ENCODE measurements at places on chromosomes 4 and X.

GRCh38 chr4:91298156-91298700 is 1005.5 kb upstream of the GRID2 start:
- no peak for DNase-seq

DNA sequence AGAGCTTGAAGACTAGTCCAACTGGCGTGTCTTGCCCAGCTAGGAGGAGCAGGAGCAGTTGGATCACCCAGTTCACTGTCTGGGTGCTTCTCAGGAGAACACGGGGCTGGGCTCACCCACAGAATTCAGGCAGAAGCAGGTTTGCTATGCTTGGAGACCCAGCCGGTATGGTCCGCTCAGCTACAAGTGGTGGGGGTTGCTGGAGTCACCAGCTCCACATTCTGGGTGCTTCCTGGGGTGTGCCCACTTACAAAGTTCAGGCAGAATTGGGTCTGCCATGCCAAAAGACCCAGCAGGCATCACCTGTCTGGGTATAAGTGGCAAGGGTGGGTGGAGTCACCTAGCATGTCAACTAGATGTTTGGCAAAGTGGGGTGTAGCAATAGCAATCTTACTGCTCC is 1061.8 kb downstream of the PCDH19 start:
- DNase-seq: no peak

- peak; percentile 3 for DNase-seq
Measured at GRCh38 chrX:34956916-34957315, 14.3 kb downstream of the FAM47B start.

GRCh38 chrX:129077424-129078170 is 445.7 kb downstream of the SMARCA1 start:
- DNase-seq: no peak

GRCh38 chr4:6749340-6750171 is 33.0 kb upstream of the KIAA0232 start:
- no peak for DNase-seq

DNA sequence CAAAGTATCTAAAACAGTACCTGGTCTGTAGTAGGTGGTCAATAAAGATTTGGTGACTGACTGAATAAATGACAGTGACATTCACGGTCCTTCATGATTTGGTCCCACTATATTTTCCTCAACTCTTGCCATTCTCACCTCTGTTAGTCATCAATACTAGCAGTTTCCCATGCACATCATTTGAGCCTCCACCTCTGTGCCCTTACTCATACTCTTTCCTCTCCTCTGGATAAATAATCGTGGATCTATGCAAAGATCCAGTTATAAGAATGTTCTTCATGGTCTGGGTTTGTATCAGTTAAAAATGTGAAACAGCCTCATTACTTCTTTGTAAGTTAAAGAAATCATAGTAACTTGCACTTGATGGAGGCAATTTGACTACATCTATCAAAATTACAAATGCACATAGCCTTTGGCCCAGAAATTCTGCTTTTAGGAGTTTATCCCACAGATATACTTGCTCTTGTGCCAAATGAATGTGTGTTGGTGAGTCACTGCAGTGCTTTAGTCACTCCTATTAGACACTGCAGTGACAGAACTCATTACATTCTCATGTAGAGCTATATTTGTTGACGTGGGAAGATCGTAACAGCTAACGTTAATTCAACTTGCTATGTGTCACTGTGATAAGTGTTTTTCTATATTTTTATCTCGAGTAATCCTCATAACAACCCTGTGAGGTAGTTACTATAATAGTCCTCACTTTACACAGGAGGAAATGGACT is 121.9 kb upstream of the SMIM10 start:
- no peak for DNase-seq

DNA sequence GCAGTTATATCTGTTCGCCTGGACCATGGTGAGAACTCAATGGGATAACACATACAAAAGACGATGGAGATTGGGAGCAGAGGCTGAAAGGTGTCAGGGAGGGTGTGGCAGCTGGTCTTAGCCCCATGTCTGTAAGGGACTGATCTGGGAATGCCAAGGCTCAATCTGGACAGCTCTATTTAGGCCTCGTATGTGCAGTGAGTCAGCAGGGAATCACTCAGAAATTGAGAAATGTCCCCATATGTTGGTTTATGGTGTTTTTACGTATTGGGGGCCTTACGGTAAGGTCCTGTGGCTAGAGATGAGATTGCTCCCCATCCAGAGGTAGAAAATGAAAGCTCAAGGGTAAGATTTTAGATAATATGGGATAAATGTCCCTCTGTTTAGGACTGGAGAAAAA is 71.4 kb upstream of the TTC29 start:
- no peak for DNase-seq

GRCh38 chr4:156754832-156755570 is 216.6 kb downstream of the PDGFC start:
- no peak for DNase-seq

- DNase-seq: no peak
Measured at GRCh38 chrX:95678679-95679078, 1006.0 kb upstream of the DIAPH2 start.

DNA sequence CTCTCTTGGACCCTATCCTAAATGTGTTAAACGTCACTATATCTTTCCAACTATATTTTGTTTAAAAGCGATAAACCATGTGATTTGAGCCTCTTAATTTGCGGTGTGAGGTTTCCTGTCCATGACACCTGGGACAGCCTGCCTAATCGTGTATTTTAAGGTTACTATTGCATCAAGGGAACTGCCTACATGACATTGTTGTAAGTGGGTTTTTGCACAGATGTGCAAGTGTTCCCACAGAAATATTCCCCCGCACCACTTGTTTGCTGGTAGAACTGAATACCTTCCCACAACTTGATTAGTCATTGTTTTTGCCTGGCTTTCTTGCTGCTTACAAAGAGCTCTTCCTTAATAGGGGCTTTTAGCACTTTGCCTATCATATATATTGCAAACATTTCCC is 5.1 kb upstream of the FAM184B start:
- no peak for DNase-seq

DNA sequence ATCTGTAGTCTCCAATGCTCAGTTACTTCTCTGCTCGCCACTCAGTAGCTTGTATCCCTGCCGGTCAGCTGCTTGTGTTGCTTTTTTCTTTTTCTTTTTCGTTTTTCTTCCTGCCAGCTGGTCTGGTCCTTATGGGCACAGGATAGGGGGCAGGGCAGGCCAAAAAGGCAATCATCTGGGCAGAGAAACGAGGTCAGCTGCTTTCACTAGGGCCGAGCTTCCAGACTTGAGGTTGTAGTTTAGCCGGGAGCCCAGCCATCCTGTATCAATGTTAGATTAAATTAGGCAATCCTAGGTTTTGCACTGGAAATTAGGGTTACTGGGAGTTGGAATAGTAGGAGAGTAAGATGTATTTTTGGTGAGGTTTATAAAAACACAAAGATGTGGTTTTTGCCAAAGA is 3.4 kb downstream of the ARSF start:
- no peak for DNase-seq

GRCh38 chr4:85423431-85423830 is 51.5 kb upstream of the ARHGAP24 start:
- no peak for DNase-seq

GRCh38 chr4:88242144-88242543 is 42.2 kb downstream of the PPM1K start:
- no peak for DNase-seq

GRCh38 chr4:104352211-104352610 is 142.5 kb downstream of the CXXC4 start:
- DNase-seq: no peak

DNA sequence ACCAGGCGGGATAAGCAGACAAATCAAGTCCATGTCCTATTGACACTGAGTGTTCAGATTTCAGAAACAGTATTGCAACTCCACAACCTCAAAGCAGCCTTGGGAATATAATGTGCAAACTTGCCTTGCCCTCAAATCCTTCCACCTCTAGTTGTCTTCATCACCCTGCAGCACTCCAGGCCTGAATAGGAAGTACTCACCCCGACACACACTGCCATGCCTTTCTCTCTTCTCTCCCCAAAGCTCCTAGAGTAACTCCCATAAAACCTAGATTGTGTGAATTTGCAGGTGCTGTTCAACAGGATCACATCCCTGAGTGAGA is 19.6 kb downstream of the ACSL1 start:
- no peak for DNase-seq

DNA sequence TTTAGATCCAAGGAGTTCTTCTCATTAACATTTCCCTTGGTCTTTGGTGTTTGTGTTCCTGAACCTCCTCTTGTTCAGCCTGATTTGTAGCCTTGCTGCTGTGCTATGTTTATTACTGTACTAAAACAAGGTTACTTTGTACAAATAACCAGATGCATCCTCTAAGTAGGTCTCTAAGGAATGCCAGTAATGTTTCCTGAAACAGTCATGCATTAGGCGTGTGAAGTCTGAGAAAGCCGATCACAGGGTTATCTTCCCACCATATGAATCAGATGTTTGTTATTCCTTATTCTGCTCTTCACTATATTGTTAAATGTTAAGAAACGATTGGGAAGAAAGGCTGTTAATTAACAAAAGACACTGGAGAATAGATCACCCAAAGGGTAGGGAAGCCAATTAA is 66.9 kb downstream of the GALNTL6 start:
- DNase-seq: no peak

DNA sequence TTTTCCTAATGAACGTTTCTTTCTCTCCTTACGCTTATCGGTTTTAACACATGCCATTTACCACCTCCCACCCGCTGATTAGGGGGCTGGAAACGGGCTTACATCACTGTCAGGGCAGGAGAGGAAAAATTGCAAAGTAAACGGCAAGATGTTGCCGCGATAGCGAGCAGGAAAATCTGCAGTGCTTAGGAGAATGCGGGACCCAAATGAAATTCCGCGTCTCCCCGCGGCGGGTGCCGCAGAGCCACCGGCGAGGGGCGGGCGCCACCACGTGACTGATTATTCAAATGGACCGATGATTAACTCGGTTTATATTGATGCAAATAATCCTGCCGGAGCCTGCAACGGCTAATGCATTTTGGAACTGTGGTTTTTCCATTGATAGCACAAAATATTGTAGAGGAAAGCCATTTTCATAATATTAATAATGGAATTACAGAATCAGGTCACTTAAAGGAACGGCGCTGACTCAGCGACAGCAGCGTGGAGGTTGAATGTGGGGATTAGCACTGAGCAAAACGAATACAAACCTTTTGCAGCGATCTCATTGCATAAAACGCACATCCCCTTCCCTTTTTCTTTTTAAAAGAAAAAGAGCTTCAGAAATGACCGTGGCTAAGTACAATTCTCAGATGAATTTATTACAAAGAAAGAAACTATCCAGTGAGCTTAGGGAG is 224.2 kb downstream of the STIM2 start:
- DNase-seq: no peak

GRCh38 chr4:137705171-137705783 is 173.0 kb upstream of the PCDH18 start:
- DNase-seq: peak; percentile 70

DNA sequence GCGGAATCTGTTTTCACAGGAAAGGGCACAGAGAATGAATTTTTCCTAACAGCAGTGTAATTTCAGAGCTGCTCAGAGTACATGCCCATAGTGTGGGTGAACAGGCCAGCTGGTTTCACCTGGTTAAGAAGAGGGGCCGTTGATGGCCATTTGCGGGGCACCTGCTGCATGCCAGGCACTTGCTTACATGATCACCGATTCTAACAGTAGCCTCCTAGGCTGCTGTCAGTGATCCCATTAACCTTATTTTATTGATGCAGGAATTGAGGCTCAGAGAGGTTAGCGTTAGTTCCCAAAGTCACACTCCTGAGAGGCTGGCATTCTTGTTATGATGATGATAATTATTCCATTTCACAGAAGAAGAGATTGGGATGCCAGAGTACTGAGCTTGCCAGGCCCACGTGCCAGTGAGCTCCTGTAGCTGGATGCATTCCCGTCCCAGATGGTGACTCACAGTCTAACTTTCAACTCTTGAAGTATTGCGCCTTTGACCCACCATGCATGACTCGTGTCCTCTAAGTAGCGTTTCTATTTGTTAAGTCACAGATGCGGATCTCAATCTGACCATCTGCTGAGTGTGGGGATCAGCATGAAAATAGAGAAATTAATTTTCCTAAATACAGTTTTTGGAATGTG is 76.5 kb downstream of the PSAPL1 start:
- DNase-seq: peak; percentile 52

- no peak for DNase-seq
Measured at GRCh38 chr4:41172786-41173185, 41.6 kb downstream of the APBB2 start.

DNA sequence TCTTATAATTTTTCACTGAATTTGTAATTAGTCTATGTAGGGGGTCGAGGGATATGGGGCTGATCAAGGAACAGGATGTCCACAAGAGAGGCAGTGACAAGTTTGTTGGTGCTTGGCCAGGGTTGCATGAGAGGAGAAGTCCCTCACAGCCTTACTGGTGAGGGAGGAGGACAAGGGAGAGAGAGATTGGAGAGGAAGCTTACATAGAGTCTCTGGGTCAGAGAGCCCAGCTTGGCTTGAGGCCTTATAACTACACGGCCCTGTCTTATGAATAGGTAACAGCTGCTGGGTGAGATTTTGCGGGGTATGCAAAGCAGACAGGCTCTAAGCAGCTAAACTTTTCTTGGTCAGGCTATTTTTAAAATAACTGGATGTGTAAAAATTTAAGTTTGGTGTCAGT is 37.9 kb upstream of the OTUD4 start:
- DNase-seq: no peak

- DNase-seq: no peak
Measured at GRCh38 chr4:124703154-124703553, 9.4 kb downstream of the ANKRD50 start.

- no peak for DNase-seq
Measured at GRCh38 chrX:152884171-152884570, 13.7 kb upstream of the ZNF185 start.

GRCh38 chr4:152696764-152697261 is 17.0 kb upstream of the TMEM154 start:
- no peak for DNase-seq

DNA sequence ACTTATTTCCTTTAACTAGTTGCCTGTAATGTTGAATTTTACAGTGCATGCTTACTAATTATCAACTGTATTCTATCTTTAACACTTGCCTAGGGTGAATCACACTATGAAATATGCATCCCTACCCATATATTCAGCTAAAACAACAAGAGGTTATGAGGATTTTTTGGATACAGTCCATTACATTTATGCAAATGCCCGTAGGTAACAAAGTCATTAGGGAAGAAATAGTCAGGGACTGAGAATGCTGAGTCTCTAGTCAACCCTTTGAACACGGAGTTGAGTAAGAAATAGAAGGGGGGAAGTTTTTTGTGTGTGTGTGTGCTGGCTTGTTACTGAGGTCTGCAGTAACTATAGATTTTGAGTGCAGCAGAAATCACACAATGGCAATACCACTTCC is 26.1 kb upstream of the CBLL2 start:
- no peak for DNase-seq

DNA sequence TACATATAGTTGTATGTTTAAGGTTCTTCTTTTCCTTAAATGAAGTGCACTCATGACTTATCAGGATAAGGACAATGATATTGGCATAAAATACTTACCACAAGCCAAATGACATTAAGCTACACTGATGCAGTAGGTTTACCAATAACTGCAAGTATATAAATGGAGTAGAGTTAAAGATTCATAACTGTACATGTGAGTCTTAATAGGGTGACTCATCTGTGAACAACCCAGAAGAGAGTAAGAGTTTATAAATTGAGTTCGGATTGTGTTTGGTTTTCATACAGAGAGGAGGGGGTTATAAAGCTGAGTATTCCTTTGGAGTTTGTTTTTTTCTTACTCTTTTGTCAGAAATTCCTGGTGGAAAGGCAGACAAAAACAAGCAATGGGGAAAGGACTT is 144.8 kb downstream of the TLL1 start:
- DNase-seq: no peak
